ENCODE measurements at places on chromosomes 1 and 21.

GRCh38 chr1:230745071-230745470 lies 2.1 kb upstream of the CAPN9 start:
- DNase-seq, result no peak

DNA sequence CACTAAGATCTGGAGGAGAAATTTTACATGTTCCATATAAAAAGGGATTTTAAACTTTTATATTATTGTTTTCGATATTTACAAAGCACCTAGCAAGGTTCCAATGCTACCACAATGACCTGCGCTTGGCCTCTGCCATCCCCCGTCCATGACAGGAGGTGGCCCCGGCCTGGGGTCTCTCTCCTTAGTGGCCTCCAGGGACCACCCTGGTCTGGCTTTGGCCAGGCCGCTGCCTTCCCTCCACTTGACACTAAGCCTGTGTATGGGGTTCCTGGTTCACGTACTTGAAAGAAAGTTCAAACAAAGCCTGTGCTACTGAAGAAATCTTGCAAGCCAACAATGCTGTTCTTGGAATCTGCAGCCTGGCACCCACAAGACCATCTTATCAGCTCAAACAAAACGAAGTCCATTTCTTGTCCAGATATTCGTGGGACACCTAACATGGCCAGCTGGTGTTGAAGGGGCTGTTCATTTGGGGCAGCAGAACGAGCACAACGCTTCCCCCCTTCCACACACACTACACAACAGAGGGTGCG lies 12.8 kb downstream of the PRDM15 start:
- no peak for DNase-seq

DNA sequence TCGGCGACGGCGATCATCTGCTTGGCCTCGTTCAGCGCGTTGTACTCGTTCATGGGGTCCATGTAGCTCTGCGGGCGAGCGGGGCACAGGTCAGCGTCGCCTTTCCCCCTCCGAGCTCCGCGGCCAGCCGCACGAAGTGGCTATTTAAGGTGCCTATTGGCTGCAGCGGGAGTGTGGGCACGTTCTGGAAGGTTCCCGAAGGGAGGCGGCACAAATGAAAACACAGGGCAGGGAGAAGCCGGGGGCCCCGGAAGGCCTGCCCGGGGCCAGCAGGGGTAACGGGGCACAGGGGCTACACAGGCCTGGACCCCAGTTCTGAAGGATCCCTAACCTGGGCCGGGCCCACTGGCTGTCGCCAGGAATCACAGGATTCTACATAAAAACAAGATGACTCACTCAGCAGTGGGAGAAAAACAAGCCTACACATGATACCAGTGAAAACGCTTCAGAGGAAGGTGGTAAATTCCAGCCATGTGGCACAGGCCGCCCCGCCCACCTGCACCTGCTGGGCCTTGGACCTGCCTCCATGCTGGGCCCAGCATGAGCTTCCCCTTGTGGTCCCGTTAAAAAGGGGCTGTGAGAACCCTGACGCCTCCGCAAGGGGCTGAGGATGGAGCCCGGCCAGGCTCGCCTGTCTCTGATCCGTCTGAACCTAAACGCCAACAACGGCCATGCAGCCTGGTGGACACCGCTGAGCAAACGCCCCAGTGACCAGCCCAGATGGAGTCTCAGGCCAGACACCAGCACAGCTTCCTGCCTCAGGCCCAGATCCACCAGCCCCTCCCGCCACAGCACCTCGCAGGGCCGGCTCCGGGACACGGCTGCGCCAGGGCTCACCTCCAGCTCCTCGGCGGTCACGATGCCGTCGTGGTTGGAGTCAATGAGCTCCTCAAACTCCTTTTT lies 3.9 kb upstream of the TNFRSF4 start:
- no peak for DNase-seq

GRCh38 chr1:91948097-91948496 lies 1.1 kb upstream of the BRDT start:
- DNase-seq, result no peak

DNA sequence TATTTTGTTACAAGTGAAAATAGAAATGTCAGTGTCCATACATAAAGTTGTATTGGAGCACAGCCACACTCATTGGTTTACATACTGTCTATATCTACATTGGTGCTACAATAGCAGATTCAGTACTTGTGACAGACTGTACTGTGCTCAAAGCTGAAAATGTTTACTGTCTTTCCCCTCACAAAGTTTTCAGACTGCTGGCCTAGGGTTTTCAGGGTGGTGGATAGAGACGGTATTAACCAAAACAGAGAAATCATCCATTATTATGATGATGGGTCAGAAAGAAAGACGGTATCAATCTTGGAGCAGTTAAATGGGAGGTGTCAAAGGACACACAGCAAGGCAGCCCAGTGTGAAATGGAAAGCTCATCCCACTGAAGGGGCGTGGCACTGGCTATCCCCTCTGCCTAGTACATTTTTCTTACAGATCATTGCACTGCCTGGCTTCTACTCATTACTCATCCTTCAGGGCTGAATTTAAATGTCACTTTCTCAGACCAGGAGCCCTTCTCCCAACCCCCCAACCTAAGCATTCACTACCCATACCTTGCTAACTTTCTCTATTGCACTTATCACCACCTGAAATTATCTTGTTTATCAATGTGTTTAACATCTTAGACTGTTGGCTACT lies 10.2 kb downstream of the JAK1 start:
- DNase-seq, result no peak

GRCh38 chr21:45080232-45080631 lies 5.9 kb downstream of the ADARB1 start:
- no peak for DNase-seq

DNA sequence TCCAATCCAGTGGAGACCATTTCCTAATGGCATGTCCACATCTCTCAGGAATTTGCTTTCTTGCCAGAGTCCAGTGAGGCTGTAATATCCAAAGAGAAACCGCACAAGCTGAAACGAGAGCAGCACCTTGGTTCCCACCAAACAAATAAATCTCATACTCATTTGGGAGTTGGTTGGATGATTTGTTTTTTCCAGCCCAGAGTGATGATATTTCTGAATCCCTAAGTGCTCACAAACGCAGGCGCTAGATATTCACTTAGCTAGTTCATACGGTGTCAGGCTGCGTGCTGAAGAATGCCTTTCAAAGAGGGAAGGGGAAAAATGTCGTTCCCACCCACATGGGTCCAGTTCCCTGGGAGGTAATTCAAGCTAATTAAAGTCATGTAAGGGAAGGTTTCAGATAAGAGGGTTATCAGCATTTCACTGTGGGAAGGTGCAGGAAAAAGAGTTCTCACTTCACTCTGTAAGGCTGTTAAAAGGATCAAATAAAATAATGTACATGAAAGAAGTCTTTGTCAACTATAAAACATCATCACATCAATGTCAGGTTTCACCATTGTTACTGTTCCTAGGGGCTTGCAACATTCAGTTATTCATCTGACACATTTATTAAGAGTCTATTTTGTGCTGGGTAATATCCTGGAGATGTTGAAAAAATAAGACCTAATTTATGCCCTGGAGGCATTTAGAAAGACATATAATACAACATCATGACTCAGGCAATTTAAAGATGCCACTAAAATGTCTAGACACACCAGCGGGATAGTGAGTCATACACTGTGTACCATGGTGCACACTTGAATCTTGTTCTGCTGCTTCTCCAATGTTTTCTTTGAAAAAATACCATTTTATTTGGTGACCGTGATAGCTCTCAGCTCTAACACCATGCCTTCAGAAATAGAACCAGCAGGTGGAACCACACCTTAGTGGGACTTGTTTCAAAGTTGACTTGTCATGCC lies 19.3 kb downstream of the DPT start:
- no peak for DNase-seq

DNA sequence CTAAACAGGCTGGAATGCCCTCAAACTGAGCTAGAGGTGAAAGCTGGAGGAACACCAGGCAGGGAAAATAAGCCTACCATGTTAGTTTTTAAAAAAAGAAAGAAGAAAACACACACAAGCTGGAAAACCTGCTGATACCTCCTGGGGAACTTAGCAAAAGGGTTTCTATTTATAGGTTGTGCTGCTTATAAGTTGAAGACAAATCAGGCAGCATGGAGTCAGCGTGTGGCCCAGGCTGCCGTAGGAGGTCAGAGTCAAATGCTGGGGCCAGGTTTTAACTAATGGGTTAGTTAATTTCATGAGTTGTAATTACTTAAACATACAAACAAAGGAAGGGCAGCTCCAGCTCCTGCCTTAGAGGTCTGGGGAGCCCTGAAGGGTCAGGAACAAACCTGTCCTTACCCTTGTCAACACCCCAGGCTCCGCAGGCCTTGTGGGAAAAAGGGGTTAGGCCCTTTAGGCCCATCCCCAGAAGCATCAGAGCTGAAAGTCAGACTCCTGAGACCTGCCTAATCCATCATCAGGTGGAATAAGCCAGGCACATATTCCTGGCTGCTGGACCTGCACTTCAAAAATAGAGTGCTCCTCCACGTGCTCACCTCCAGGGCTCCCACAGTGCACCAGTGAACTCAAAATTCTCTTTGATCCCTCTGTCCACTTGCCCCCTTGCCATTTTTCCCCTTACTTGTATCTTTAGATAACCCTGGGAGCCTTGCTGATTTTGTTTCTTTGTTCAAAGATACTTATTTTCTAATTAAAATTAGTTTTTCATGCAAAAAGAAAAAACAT lies 59.7 kb downstream of the BRINP2 start:
- DNase-seq, result no peak
